GDM1 (cell line): ENCODE measurements at places on chromosomes 1 and 21.
A peak's percentile ranks its signal among the peaks of the same experiment; 100 is the strongest.

DNA sequence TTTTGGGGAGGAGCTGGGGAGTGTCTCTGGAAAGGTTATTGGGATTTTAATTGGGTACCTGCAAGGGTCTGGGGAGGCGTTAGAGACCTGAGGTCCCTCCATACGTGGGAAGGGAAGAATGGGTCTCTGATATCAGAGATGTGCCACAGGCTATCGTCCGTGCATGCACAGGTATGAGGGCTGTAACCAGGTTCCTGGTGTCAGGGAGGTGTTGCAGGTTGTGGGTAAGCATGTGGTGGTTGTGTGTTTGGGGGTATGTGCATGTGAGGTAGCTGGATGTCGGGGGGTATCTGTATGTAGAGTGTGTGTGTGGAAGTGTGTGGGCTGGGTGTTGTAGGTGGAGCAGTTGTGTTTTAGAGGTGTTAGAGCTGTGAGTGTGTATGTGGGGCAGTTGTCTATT lies 8.3 kb downstream of the AHDC1 start:
- DNase-seq, result no peak

GRCh38 chr1:177793900-177794299 lies 176.0 kb downstream of the SEC16B start:
- DNase-seq, result no peak

- DNase-seq, result no peak
Observed at GRCh38 chr1:63732666-63733065, 41.2 kb upstream of the ROR1 start.

- no peak for DNase-seq
Observed at GRCh38 chr21:28110716-28111115, 882.0 kb downstream of the LTN1 start.

- DNase-seq, result no peak
Observed at GRCh38 chr1:207006914-207007313, 25.6 kb downstream of the C1orf116 start.

GRCh38 chr1:51280321-51280978 lies 44.4 kb downstream of the RNF11 start:
- no peak for DNase-seq

DNA sequence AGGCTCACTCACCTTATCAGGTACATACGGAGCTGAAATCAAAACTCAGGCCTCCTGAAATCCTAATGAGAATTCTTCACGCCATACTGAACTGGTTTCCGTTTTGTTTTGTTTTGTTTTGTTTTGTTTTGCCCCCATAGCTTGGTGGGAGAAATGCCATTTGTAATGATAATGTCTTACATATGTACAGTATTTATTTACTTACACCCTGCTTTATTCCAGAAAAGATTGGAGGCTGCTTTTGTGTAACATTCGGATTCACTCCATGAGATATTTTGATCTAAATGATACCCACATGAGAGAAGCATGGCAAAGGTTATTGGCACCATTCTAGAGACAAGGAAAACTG lies 84.7 kb downstream of the EPHB2 start:
- DNase-seq, result no peak

DNA sequence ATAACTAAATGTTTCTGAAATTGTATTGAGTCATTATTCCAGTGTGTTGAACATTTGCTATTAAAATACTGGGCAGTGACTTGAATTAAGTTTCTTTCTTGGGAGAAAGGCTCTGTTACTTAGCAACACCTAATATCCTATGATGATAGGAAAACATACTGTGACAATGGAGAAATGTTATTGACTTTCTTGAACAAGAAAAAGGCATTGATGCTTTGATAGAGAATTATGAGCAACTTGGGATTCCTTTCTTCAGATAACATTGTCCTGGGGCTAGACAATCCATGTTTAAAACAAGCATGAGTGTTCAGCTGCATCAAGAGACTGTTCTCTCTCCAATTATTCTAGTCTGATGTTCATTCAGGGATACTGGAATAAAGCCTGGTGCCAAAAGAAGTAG lies 215.9 kb upstream of the L1TD1 start:
- DNase-seq, result no peak

- no peak for DNase-seq
Observed at GRCh38 chr1:229843627-229844238, 217.7 kb downstream of the URB2 start.

DNA sequence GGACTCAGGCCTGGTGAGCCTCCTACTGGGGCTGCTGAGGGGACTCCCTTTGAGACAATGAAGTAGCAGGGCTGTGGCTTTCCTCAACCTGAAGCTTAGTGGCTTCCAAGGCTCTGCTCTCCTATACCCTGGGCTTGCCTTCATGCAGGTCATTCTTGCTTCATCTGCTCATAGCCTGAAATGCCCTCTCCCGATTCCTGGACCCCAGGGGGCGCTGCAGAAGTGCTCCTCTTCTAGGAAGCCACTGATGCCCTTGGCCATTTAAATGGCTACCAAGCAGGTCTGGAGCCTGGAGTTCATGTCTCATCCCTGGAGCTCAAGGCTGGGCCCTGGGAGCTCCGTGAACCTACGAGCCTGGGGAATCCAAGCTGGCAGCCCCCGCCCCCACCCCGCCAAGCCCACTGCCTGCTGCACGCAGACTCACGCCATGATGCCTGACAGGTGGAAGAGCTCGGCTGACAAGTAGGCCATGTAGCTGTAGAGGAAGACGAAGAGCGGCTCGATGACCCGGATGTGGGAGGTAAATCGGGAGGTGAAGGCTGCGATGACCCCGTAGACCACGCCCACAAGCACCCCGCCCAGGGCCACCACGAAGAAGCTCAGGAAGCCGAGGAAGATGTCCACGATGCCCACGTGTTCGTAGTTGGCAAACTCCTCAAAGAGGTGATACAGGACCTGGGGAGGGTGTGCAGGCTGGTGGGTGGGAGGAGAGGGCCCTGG lies 45.7 kb downstream of the SLC9A1 start:
- peak; percentile 27 for DNase-seq

GRCh38 chr1:234564035-234565029 lies 45.6 kb downstream of the IRF2BP2 start:
- no peak for DNase-seq

GRCh38 chr1:82920418-82921248 lies 1078.3 kb downstream of the TTLL7 start:
- no peak for DNase-seq

DNA sequence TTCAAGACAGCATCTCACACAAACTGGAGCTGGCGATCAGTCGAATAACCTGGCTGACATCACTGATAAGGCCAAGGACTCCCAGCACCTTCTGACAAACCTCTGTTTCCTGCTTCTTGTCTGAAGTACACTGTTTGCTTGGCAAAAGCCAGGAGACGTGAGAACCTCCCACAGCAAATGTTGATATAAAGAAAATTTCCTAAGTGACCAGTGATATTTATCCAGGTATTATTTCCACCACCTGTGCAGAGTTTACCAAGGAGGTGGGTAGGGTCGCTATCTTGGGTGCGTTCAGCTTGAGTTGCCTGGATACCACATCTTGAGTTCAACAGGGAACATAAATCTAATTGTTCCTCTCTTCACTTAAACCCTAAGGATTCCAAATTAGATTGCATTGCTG lies 72.9 kb downstream of the SETD4 start:
- no peak for DNase-seq

DNA sequence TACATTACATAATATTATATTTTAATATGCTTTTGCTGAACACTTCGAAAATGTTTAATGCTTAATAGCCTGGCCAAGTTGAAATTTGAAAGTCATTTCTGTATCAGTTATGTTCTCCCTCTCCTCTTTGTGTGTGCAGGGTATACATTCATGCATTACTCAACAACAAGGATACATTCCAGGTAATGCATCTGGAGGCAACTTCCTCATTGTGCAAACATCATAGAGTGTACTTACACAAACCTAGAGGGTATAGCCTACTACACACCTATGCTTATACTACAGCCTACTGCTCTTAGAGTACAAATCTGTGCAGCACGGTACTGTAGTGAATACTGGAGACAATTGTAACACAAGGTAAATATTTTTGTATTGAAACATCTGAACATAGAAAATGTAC lies 407.3 kb downstream of the MRPL39 start:
- DNase-seq, result no peak

- DNase-seq, result no peak
Observed at GRCh38 chr1:82597649-82598048, 796.9 kb downstream of the ADGRL2 start.

- DNase-seq, result no peak
Observed at GRCh38 chr21:42164818-42165217, 54.1 kb upstream of the ABCG1 start.

GRCh38 chr1:212234431-212235395 lies 50.5 kb upstream of the PPP2R5A start:
- DNase-seq, result peak; percentile 70

- DNase-seq, result no peak
Observed at GRCh38 chr1:167412072-167412471, 106.3 kb downstream of the CD247 start.

- DNase-seq, result no peak
Observed at GRCh38 chr1:88768816-88769215, 84.7 kb downstream of the PKN2 start.

DNA sequence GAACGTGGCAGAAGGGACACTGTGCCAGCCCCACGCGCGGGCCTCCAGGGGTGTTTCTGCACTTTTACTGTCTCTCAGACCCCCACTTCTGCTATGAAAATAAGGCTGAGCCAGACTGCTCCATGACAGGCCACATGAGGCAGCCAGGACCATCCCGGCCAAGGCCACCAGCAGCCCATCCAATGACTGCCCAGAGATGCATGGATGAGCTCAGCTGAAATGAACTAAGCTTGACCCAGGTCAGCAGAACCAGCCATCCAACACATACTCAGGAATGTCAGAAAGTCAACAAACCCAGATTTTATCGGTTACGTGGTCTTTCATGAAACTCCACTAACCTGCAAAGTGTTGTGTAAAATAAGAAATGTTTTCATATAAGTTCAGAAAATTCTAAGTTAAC lies 51.2 kb downstream of the CCDC185 start:
- no peak for DNase-seq

DNA sequence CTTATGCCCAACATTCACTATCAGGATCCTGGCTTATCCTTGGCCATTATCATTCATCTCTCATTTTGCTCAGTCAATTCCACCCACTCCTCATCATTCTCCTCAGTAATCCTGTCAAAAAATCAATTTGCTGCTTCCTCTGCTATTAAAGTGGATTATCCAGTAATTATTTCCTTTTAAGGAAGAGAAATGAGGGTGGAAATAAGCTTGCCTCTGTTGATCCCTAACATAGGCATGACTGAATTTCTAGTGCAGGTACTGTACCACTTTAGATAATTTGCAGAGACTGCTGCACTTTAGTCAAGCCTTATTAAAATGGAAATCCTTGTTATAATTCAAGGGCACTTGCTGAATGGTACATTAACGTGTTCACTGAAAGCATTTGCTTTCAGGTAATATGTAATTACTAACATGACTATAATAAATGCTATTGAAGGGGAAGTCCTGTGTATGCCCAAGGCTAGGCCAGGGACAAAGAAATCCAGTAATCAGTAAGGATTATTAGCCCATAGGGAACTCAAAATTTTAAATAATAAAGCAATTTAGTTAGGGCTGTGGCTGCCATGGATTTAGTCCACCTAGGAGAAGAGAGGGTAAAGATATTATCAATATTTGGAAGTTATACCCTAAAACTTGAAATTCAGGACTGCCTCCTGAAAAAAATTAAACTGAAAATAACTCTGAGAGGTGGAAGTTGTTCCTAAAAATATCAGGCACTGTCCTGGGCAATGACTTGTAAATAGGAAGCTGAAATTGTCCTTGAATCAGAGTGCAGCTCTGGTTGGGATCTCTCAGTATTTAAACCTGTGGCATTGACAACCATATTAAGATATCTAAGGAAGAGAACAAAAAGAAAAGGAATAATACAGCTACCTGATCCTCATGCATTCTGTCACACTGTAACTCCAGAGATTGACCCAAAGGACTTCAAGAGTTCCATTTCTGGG lies 43.4 kb downstream of the RGS2 start:
- DNase-seq, result no peak

- DNase-seq, result no peak
Observed at GRCh38 chr1:196467230-196467925, 140.9 kb downstream of the KCNT2 start.

DNA sequence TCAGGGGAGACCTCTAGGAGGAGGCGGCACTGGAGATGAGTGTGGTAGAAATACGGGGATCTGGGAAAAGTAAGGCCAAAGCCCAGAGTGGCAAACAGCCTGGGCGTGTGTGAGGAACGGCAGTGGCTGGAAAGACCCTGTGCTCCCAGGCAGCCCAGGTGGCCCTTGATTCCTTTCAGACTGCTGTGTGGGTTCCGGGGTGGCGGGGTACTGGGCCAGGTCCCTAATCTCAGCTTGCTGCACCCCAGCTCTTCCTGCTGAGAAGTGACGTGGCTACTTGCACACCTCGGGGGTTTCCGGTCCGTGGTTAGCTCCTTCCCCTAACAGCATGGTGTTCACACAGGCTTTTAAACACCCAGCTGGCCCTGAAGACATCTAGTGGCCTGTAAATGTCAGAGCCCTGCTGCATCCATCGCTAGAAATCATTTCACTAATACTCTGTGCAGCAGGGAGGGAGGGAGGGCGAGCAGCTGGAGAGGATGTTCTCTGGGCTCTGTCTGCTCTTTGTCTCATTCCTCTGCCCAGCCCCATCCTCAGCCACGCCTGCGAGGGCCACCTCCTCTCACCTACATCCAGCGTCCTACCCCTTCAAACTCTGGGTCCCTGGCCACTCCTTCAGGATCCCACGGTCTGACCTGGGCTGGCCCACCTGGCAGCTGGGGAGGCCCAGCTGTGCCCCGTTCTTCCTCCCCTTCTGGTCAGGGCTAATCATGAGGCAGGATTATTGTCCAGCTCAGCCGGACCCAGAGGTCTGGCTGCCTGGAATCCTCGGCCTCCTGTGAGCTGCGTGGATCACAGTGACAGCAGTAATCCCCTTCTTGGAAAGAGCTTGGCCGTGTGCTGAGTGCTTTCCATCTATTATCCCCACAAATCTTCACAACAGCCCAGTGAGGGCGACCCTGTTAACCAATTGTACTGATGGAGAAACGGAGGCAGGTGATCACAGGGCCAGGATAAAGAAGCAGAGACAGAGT lies 7.2 kb downstream of the ZDHHC18 start:
- DNase-seq, result peak; percentile 47

DNA sequence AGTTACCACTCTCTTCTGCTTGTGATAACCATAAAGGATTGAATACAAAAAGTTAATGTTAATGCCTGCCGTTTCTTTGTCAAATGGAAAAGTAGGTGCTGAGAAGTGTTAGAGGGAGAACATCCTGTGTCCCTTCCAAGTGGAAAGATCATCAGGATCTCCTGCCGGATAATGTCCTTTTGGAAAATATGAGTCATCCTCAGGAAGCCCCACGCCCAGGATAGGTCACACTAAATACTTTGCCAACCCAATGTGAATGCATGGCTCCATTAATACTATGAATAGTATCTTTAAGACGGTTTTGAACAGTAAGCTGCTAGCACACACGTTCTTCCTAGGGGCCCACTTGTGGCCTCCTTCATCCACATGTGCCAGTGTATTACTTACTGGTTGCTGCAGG lies 279.5 kb downstream of the ZNF326 start:
- DNase-seq, result no peak
